Jurkat, Clone E6-1 (cell line): ENCODE measurements at places on chromosomes 7 and 10.

DNA sequence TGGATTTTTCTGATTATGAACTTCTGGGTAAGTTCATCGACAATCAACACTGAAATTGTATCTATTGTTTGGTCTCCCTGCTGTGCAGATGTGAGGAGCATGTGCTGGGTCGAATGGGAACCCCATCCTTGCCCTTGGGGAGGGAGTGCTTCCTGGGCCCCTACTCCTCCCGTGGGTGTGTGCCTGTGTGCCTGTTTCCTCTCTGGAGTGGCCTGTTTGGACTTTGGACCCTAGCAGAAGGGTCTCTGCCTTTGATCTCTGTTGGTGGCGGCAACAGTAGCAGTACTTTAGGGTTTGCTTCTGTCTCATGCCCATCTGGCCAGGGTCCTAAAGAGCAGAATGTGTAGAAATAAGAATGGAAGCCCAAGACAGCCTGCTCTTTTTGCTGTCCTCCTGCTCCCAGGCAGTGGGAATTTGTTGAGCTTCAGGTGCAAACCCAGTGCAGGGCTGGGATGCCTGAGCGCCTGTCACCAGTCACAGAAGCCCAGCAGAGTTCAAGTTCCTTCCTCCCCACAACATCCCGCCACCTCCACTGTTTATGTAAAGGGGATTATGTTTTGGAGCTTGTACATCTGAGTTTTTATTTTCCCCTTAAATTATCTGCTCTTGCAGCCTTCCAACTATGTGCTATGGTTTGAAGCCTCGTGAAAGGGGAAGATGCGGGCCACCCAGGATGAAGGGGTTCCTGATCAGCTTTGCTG is 1.5 kb upstream of the TACR2 start:
- no peak for DNase-seq

- no peak for DNase-seq
These were observed 207.7 kb upstream of the AHR start for GRCh38 chr7:17090751-17091150.

GRCh38 chr7:140734096-140734495 is 37.6 kb downstream of the NDUFB2 start:
- no peak for DNase-seq

- DNase-seq = no peak
These were observed 55.8 kb upstream of the ITGA8 start for GRCh38 chr10:15775513-15775912.

DNA sequence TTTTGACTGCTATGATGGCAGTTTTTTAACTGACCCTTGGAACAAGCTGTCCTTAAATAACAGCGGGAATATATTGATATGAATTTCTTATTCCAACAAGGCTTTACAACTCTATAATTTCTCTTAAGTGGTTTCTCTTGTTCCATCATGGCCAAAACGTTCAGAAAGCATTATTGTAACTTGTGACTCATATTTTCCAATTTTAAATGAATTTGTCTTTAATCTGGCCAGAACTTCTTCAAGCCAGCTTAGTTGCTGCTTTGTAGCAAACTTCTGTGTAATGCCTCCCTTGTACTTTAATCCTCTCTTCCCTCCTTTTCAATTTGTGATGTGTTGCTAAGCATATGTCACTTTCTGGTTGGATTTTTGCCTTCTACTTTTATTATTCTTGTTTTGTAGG is 271.9 kb downstream of the KIF20B start:
- DNase-seq = no peak

DNA sequence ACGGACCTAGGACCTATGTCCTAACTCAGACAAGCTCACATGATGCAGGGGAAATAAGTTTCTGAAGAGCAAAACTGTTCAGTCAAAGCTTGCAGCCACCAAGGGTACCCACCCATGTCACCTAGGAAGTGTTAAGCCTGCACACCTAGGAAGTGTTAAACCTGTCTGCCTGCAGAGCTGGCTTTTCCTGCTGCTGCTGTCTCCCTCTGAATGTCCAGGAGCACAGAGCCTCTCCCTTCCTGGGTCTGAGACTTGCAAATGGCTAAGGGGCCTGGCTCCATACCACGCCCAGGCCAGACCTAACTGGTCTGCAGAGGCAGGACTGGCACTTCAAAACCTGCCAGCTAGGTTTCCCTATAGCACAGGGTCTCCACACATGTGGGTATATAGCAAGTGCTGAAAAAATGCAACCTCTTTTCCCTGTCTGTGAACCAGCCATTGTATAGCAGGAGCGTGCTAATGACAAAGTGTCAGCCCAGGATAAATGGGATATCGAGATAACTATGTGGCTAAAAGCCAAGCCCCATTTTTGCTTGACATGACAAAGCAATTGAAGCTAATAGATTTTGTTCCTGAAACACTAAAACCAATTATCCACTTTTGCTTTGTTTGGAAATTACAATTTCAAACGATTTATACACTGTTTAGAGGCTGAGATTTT is 1.5 kb downstream of the GDF2 start:
- DNase-seq = no peak

GRCh38 chr7:95904099-95904498 is 131.7 kb downstream of the DYNC1I1 start:
- no peak for DNase-seq

- DNase-seq = no peak
These were observed at the start of gene SSMEM1 for GRCh38 chr7:130207642-130208041. Gene SSMEM1 (plus strand): TSS chr7:130207860. CDS start chr7:130207911, 51 bp downstream.

- no peak for DNase-seq
These were observed 65.7 kb upstream of the LANCL2 start for GRCh38 chr7:55299273-55299967.

- no peak for DNase-seq
These were observed 687.6 kb downstream of the AUTS2 start for GRCh38 chr7:70285854-70286253.

GRCh38 chr7:96968981-96969380 is 36.4 kb upstream of the DLX6 start:
- DNase-seq = no peak

DNA sequence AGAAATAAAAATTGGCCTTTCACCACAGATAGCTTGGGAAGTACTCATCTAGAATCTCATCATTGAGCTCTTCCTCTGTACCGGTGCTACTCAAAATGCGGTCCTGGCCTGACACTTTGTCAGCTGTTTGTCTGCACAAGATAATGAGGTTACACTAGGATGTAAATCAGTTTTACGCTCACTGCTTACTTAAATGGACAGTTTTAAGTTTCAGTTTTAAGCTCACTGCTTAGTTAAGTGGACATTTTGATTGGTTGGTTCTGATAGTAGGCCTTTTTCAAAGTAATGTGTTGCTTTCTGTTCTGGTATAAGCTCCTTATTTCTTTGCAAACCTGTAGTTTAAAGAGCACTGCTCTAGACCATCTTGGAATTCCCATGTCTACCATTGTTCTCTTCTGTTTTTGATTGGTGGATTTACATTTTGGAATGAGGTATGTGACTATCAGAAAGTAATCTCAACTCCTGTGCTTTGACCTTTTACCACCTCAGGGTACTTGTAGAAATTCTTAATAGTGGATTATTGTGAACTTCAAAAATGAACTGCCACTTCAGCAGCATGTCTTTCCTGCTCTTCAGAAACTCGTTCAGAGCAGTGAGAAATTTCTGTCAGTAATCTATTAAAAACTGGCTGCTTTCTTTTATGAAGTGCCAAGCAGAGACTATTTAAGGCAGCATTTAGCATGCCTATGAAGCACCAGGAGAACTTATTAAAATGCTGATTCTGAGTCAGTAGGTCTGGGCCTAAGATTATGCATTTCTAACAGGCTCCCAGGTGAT is 55.0 kb downstream of the C1GALT1 start:
- DNase-seq = no peak

GRCh38 chr7:33677556-33677955 is 227.8 kb upstream of the BMPER start:
- DNase-seq = no peak

DNA sequence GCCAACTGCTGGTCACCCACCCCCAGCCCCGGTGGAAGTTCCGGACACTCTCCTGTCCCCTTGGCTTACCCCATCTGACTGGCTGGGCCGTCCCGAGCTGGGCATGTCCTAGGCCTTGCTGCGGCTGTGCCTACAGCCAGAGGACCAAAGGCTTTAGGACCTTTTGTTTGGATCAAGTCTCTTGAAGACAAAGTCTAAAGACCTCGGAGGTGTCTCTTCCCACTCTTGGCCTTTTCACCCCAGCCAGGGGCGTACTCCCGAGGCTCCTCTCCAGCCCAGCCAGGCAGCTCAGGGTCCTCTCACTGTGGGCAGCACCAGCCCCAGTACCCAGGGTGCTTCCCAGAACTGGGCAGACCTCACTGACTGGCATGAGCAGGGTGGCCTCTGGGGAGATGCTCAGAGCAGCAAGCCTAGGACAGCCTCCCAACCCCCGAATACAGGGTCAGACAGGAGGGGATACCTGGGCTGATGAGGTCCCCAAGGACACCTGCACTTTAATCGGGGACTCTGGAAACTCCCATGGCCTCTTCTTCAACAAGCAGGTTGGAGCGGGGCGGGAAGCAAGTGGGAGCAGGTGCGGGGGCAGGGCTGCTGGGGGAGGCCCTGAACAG is 2.7 kb upstream of the PWWP2B start:
- DNase-seq = no peak

- no peak for DNase-seq
These were observed 606.0 kb downstream of the INHBA start for GRCh38 chr7:41096917-41097316.

DNA sequence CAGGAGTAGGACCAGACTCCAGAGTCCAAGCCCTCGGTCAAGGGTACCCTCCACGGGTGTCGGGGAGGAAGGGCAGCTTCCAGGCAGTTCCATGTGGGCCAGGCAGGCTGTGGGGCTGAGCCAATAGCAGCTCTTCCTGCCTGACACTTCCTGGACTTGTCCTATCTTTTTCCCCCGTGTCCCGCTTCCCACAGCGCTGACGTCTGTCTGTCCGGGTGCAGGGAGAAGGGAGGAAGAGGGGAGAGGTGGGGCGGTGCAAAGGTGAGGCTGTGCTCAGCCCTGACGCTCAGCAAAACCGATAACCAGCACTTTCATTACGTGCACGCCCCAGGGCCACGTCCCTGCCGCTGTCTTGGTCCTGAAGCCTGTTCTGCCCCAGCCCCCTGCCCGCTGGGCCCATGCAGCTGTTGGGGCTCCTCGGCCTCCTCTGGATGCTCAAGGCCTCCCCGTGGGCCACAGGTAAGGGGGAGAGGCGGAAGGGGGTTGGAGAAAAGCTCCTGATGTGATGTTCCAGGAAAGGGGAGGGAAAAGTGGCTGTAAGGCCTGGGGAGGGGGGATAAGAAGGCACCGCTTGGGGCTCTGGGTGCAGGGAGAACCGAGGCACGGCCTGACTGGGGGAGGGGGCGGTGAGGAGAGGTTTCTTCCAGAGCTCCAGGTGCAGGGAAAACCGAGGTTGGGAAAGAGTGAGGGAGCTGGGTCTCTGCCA is at the start of gene MUC3A:
MUC3A (plus strand) TSS at position 308 of the 706 bp plus-strand sequence; CDS start at position 399, 91 bp downstream.
- DNase-seq = no peak

GRCh38 chr7:149599636-149600206 is 102.1 kb upstream of the ZNF746 start:
- peak; percentile 80 for DNase-seq

DNA sequence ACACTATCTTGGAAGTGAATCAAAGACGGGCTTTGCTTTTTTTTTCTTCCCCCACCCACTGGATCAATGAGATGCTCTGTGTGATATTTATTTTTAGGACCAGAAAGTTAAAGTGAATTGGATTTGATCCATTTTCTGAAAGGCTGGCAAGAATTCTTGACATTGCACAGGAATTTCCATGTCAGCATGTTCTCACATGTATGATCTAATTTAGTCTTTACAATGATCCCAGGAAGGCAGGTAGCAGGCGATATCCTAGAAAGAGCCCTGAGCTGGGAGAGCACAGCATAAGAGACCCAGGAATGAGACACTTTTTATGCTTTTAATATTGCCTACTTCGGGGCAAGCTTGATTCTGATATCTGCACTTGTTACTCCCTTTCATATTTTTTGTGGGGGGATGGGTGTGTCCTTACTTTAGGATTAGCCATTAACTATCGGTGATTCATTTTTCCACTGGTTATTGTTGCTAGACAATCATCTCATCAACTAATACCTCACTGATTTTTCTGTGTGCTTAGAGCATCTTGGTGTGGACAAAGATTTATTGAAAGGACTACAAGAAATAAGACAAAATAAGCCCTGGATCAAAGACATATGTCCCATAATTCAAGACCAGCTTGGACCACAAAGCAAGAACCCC is 58.1 kb downstream of the NRP1 start:
- DNase-seq = no peak

GRCh38 chr7:110179037-110179436 is 911.9 kb upstream of the LRRN3 start:
- no peak for DNase-seq

DNA sequence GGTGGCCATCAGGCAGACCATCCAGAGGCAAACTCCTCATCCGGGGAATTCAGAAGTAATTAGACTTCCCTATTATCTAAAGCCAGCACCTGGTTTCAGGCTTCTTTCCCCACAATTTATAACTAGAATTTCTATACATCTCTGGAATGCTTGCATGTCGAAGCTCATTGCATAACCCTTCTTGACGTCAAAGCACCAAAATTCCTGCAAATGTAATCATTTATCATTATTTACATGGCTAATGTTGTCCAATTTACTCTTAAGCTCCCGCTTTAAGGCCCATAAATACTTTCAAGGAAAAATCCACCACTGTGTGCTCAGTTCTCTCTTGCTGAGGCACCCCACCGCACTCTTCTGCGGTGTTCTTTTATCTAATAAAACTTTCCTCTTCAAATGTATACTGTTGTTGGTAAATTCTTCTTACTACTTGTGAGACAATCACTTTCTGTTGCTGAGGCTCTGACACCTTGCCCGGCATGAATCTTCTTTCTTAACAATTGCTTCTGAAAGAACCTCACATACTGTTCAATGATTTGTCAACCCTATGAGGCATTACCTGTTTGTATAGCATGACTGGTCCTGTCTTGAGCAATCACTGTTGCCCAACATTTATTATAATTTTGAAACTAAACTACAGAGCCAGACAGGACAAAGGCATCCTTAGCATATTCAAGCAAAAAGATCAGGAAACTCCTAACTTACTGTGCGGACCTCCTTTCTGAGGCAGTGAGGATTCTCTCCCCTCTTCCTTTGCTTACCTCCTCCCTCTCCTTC is 17.4 kb upstream of the GPR141 start:
- DNase-seq = no peak

DNA sequence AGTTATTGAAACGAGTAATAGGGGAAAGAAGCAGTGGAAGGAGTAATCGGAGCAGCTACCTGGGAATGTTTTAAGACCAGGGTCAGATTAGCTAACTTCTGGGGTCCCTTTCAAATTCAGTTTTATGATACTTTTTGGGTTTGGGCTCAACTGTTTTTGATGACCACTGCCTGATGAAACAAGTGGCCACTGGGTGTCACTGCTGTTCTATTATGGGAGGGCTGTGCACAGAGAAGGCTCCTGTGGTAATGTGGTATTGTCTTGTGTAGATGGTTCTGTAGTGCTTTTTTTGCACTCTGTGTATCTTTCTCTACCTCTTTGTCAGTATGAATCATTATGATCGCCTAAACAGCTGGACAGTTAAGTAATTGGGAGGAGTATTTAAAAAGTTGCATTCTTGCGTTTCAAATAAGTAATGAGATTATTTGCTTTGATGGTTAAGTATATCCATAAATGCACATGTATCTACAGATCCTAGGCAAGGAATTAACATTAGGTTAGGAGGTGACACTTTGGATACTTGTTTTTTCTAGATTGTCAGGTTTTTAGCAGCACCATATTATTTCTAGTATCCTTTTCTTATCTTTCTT is 128.4 kb downstream of the ABCA13 start:
- DNase-seq = peak; percentile 30
